ENCODE measurements at places on chromosomes 7 and 10. TPM values are rescaled to one million over a fixed set of nuclear protein-coding genes. Genes with fewer than 3 reads are reported as not detected.

DNA sequence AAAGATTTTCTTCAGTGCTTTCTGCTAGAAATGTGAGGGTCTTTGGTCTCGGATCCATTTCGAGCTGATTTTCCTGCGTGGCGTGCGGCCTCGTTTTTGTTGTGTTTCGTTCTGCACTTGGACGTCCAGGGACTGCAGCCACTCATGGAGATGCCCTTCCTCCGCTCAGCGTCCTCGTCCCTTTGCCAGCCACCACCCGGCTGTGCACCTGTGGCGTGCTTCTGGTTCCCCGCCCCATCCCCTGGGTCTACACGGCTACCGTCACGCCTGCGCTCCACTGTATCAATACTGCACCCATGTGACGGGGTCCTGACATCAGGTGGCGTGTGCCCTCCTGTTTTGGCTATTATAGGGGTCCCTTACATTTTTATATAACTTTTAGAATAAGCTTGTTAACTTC is 42.7 kb upstream of the NKX6-2 start:
- no peak for DNase-seq

DNA sequence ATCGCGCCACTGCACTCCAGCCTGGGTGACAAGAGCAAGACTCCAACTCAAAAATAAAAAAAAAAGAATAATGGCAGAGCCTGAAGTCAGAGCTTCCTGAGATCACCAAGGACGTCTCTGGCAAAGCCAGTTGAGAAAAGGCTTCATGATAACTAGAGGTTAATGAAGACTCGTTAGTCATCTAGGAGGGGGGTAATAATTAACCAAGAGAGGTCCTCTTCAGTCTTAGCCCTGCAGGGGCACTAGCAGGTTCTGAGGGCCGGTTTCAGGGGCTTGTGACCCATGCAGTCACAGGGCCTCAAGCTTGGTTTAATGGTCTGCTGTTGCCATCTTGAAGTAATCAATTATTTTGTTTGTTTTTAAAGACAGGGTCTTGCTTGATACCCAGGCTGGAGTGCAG is 28.6 kb upstream of the PROSER2 start:
- DNase-seq: peak; percentile 25

GRCh38 chr7:69564454-69565417 is 33.5 kb upstream of the AUTS2 start:
- no peak for DNase-seq

DNA sequence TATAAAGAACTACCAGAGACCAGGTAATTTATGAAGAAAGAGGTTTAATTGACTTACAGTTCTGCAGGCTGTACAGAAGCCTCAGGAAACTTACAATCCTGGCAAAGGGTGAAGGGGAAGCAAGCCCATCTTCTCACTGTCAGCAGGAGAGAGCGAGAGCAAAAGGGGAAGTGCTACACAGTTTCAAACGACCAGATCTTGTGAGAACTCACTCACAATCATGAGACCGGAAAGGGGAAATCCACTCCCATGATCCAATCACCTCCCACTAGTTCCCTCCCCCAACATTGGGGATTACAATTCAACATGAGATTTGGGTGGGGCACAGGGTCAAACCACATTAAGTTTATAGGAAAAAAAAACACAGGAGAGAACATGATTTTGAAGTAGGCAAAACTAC is 222.1 kb upstream of the SHH start:
- no peak for DNase-seq

DNA sequence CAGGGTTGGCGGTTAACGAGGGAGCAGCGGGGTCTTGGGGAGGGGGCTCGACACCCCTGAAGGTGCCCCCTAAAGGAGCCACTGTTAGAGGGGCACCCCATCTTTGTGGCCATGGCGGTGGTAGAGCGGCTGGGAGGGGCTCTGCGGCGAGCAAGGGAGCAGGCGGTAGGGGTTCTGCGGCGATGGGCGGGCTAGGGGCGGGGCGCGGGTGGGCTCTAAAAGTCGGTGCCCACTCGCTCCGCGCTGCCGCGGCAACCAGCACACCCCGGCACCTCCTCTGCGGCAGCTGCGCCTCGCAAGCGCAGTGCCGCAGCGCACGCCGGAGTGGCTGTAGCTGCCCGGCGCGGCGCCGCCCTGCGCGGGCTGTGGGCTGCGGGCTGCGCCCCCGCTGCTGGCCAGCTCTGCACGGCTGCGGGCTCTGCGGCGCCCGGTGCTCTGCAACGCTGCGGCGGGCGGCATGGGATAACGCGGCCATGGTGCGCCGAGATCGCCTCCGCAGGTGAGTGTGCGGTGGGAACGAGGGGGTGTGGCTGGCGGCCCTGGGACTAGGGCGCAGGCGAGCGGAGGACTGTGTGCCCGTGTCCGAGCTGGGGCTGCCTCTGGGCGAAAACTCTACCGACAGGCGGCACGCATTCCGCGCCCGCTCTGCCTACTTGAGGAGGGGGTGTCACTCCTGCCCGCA is at the start of gene MEST:
Gene MEST, plus strand, starts transcription at position 245 of the 682 bp plus-strand sequence. Its CDS starts 229 bp downstream, at position 474.
- no peak for DNase-seq

DNA sequence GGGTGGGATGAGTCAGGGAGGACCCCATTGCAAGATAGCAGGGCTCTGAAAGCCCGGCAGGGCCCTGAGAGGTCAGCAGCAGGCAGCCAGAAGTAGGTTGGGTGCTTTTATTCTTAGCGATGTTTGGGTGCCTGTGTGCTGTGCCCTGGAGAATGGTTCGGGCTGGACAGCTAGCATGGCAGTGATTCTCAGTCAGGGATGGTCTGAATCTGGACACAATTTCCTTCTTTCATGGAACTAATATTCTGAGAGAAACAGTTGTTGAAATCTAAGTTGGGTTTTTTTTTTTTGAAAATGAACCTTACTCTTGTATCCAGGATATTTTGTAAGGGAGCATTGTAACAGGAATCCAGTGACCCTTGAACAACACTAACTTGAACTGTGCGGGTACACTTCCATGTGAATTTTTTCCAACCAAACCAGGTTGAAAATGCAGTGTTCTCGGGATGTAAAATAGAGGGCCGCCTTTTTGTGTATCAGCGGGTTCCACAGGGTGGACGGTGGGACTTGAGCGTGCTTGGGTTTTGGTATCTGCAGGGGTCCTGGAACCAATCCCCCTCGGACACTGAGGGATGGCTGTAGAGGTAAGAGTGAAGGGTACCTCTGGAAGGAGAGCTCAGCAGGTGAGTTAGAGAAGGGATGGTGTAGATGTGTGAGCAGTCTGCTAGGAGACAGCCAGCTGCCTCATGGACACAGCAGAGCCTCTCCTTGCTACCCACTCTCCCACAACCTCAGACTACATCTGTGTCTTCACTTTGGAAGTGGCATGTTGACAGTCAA is 12.5 kb downstream of the CCNY start:
- no peak for DNase-seq

- DNase-seq: no peak
Measured at GRCh38 chr7:33091111-33091531, 18.1 kb downstream of the RP9 start.

- DNase-seq: peak; percentile 45
Measured at GRCh38 chr10:15879058-15879457, 18.8 kb upstream of the MINDY3 start.

GRCh38 chr7:44263326-44264082 is 61.9 kb downstream of the CAMK2B start:
- no peak for DNase-seq

- no peak for DNase-seq
Measured at GRCh38 chr7:27116962-27117886, 13.3 kb downstream of the HOXA4 start.

DNA sequence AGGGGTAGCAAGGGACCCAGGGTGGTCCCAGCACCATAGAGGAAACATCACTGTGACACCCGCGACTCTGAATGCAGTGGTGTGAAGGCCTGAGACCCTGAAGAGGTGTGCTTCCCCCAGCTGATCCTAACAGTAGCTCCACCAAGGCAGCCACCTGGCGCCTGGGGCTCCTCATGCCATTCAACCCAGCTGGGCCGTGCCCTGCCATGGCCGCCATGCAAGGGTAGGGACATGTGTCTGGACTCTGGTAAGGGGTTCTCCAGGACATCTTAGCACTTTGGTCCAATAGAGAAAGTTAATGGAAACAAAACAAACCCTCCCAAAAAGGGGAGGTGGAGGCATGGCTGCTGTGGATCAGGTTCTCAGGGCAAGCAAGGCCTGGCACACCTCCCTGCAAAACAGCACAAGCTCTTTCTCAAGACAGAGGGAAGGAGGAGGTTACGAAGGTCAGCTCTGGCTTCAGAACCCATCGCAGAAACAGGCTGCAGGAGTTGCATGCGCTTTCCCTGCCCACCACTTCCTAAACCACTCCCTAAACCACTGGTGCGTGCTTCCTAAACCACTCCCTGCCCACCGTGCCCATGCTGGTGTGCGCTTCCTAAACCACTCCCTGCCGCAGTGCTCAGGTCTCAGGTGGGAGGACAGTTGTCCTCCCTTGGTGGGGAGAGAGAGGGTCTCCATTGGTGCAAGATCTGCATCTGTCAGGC is 108.7 kb downstream of the LARP4B start:
- no peak for DNase-seq

DNA sequence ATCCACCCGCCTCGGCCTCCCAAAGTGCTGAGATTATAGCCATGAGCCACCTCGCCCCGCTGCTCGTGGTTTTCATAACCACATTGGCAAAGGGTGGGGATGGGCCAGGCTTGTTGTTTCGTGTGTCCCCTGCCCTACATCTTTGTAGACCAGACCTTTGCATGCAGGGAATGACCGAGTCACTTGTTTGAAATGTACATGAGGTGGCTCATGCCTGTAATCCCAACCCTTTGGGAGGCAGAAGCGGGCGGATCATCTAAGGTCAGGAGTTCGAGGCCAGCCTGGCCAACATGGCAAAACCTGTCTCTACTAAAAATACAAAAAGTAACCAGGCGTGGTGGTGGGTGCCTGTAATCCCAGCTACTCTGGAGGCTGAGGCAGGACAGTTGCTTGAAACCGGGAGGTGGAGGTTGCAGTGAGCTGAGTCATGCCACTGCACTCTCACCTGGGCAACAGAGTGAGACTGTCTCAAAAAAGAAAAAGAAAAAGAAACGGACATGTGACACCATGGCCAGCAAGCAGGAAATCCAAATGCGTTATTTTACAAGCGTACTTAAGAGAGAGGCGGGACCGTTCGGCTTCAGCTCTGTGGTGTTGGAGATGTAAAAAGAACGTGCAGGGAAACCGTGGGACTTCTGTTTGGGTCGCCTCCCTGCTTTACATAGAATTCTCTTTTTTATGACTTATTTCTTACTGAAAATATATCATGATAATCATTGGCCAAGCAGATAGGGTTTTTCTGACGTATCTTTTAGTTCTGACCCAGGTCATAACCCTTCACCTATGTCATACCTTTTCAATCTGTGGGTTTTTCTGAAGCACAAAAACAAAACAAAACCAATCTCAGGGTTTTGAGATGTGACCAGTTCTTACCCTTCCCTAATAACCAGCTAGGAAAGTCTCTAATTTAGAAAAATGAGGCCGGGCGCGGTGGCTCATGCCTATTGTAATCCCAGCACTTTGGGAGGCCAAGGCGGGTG is 45.1 kb downstream of the WIPI2 start:
- DNase-seq: peak; percentile 59

DNA sequence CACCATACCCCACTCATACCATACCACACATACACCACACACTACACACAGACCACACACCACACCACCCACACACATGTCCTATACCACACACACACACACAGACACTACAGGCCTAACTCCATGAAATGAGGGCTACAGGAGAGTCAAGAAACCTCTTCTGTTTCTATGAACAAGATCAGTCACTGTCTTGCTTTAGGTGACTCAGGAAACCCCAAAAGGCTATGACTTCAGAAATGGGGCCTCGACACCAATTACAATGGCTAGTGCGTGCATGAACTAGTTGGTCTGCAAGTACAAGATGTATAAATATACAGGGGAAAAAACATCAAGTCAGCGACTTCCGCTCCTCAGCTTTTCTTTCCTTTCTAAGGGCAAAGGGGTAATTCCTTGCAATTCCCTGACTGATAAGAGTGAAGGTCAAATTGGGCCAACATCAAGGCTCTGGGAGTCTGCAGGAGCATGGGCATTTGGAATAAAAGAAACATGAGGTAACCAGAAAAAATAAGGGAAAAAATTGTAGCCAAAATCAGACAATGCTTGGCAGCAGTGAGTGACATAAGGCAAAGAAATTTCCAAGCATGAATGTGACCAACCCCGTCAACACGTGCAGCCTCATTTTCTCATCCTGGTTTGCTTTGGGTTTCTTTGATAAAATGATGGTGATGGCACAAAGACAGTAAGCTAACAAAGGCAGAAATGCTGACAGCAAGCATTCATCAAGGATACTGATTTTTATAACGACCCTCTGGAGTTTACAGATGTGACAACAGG is 1.5 kb downstream of the PKD1L1 start:
- no peak for DNase-seq

GRCh38 chr10:133132473-133133291 is 27.3 kb upstream of the KNDC1 start:
- no peak for DNase-seq

- DNase-seq: no peak
Measured at GRCh38 chr7:151207804-151208203, 2.5 kb downstream of the H2BK1 start.

DNA sequence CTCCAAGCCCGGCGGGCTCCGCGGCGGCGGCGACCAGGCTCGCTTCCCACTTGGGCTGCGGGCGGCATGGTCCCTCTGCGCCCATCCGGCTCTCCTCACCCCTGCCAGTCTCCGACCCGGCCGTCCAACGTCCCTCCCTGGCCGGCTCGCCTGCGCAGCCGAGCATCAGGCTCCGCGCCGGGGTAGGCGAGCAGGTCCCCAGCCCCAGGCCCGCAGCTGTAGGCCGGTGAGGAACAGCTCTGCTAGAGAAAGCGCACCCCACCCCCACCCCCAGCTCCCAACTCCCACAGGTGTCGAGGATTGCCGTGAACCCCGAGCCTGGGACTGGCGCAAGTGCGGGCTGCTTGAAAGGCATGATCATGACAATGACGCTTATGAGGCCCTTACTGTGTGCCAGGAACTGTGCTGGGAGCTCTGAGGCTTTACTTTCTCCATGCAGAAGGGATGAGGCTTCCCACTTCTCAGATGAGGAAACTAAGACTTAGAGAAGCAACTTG is 20.8 kb upstream of the PAX2 start:
- DNase-seq: no peak

GRCh38 chr7:106749165-106749564 is 88.2 kb upstream of the CCDC71L start:
- DNase-seq: no peak

DNA sequence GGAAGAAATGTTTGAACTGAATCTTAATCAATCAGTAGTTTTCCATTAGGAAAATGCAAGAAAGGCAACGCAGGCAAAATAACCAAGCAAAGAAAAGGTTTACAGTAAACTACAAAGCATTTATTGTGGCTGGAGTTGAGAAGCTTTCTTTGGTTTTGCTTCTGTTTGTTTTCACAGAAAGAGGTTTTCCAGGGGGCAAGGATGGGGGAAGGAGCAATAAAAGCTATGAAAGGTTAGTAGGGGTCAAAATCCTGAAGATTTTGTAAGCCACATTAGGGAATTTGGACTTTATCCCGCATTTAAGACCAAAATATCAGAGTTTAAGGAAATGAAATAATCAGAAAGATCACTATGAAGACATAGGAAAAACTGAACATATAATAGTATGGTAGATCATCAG is 51.1 kb downstream of the NT5C2 start:
- no peak for DNase-seq

- DNase-seq: no peak
Measured at GRCh38 chr10:123275136-123275564, 120.9 kb downstream of the BUB3 start.

The SFTPA2 gene
- total RNA-seq: 1.7 TPM

The TMEM236 gene
- total RNA-seq: not detected

The MPP7 gene
- 2.2 TPM for total RNA-seq

The NOC3L gene
- total RNA-seq: 8.0 TPM

The GSTO1 gene
- total RNA-seq: 96.1 TPM

The ADAP1 gene
- total RNA-seq: 535 TPM

The MKI67 gene
- total RNA-seq: 49.8 TPM

The ASB10 gene
- total RNA-seq: not detected

The TMEM213 gene
- not detected for total RNA-seq

The TUBAL3 gene
- 0.47 TPM for total RNA-seq

The CCT6A gene
- total RNA-seq: 294 TPM

Data from HT-29 (cell line).